ENCODE measurements at places on chromosomes 2 and 18.

GRCh38 chr18:3139406-3139805, 80.4 kb downstream of the MYOM1 start:
- DNase-seq = no peak

- DNase-seq = no peak
Measured at GRCh38 chr2:131400849-131401248, 36.9 kb upstream of the RAB6D start.

- no peak for DNase-seq
Measured at GRCh38 chr18:44733069-44733753, 52.5 kb downstream of the SETBP1 start.

- no peak for DNase-seq
Measured at GRCh38 chr2:75666911-75667310, 20.3 kb downstream of the MRPL19 start.

DNA sequence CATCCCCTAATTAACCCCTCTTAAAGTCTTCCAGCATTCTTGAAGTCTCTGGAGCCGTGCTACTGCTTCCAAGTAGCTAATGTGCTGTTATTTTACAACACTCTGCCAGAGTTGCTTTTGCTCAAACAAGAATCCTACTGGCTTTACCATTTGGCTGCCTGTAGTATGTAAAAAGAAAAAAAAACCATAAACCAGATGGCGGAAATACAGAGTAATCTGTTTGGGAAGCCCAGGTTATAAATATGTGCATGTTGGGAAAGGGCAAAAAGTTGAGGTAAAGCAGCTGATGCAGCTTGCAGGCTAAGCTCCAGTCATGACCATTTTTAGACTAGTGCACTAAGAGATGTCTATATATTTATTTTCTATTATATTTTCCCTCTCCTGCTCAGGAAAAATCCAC, 313.2 kb upstream of the ETAA1 start:
- DNase-seq = no peak

DNA sequence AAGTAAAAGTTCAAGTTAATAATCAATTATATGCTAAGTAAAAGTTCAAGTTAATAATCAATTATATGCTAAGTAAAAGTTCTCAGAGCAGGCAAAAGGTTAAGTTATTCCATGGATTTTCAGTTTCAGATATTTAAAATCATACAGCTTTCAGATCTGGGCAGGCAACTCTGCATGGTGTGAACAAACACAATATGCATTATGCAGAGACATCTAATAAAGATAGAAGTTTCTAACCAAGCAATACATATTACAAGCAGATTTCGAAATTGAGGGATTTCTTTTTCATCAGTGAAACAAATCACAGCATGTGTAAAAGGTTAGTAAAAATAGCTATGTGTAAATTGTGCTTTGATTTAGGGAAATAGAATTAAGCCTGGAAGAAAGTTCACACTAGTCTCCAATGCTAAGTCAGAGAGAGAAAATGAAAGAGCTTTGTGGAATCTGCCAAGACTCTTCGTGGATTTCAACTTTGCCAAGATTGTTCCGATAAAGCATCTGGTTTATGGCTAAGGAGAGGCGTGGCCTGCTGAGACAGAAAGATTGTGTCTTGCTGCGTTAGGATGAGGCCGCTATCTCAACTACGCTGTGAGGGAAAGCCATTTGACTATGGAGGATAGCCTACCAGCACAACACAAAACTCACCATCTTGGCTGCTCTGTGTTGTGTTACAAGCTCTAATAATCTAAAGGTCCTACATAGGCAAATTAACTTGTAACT, 60.1 kb upstream of the SLC16A14 start:
- DNase-seq = no peak

DNA sequence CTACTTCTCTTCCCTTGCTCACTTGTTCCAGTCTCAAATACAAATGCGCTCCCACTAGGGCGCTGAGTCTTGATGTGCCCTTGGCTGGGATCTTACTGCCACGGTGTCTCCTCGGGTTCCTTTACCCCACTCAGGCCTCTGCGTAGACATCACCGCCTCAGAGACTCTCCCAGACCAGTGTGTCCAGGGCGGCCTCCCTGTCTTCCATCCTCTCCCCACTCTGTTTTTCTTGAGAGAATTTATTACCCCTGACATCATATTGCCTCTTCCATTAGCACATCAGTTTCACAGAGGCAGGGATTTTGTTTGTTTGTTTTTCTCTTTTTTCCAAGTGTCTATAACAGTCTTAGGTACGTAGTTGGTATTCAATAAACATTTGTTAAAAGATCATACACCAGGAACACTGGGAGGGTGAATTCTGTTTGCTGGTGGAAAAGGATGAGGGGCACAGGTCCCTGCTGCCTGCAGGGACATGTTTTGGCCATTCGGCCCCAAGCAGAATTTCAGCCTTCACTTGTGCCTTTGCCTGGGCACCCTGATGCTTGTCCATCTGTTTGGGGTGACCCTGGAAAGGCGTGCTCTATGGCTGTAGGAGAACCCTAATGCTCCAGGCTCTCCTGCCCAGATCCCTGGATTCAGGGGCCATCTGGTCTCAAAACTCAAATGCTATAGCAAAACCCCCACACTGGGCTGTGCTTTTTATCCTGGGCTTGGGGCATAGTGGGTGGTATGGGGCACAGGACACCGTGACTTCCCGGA, 55.0 kb downstream of the RPL37A start:
- no peak for DNase-seq

DNA sequence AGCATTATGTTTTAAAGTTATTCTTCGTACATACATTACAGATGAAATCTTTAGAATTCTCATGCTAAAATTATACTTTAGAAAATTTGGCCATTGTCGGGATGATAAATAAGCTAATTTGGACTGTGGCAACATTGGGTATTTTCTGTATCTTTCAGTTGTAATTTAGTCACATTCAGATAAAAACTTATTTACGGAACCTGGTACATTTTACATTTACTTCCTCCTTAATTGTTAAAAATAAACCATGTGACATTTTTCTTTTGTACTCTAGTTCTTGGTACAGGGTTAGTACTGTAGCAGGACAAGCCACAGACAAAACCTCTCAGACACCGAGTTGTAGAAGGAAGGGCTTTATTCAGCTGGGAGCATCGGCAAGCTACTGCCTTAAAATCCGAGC, 4.2 kb downstream of the CNDP2 start:
- DNase-seq = no peak

GRCh38 chr2:72893594-72894319, 6.5 kb downstream of the SPR start:
- peak; percentile 49 for DNase-seq

- DNase-seq = no peak
Measured at GRCh38 chr2:125874564-125874963, 781.4 kb upstream of the GYPC start.

DNA sequence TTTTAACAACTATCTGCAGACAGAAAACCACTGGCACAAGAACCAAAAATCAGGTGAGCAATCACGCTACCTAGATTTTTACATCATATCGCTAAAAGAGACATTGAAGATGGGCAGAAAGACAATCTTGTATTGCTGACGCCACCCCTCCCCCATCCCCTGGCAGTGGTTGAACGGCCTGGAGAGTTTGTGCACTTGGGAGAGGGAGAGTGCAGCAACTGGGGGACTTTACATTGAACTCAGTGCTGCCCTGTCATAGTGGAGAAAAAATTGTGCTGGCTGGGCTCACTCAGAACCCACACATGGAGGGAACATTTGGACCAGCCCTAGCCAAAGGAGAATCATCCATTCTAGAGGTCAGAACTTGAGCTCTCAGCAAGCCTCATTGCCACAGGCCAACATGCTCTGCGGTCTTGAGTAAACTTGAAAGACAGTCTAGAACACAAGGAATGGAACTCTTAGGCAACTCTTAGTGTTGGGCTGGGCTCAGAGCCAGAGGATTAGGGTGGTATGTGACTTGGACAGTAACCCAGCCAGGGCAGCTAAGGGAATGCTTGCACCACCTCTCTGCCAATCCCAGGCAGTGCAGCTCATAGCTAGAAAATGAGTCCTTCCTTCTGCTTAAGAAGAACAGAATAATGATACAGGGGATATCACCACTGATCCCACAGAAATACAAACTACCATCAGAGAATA, 220.0 kb upstream of the CYP26B1 start:
- peak; percentile 2 for DNase-seq

GRCh38 chr2:47249157-47249900, 94.2 kb upstream of the STPG4 start:
- no peak for DNase-seq

GRCh38 chr2:138066139-138066806, 102.0 kb downstream of the HNMT start:
- DNase-seq = no peak
